CD8-positive, alpha-beta T cell (primary cell): ENCODE measurements at places on chromosomes 1 and 21.
A peak's percentile ranks its signal among the peaks of the same experiment; 100 is the strongest.

DNA sequence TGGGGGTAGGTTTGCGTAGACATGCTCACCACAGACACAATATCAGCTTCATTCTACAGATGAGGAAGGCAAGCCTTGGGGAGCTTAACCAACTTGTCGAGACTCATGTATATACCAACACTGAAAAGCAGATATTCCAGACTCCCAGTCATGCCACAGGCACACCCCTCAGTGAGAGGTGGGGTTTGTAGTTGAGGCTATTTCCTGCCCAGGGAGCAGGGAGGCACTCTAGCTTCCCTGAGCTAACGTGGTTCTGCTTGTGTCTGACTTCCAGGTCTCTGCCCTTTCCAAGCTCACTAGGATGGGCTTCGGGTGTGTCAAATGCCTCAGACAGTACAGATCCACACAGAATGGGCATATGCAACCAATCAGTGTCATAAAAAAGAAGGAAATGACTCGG lies 122.3 kb upstream of the RUNX1 start:
- DNase-seq, result no peak

GRCh38 chr1:38050397-38051078 lies 3.9 kb upstream of the POU3F1 start:
- DNase-seq, result no peak

DNA sequence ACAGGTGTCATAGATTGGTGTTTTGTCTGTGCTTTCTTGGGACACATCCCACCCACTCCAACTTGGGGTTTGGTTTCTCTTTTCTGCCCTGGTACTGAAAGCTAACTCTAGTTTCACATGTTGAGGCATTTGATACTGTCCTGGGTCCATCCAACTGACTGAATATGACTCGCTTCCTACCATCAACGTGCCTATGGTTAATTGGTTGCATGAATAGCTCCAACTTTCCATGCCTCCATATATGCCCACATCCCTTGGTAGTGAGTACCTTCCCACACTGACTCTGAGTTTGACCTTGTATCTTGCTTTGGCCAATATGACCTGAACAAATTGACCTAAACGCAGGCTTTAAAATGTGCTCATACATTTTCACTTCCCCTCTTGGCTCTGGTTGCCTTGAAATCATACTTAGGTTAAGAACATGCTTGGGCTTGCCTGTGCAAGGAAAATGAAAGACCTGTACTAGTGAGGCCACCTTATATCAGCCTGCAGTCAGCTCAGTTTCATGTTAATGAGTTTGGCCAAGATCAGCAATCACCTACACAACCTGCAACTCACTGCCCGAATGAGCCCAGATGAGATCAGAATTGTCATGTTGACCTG lies 81.0 kb upstream of the KCNK2 start:
- no peak for DNase-seq

- peak; percentile 60 for DNase-seq
Measured at GRCh38 chr1:15696956-15697521, 12.9 kb downstream of the PLEKHM2 start.

- DNase-seq, result no peak
Measured at GRCh38 chr1:172324761-172325160, 95.7 kb upstream of the C1orf105 start.

DNA sequence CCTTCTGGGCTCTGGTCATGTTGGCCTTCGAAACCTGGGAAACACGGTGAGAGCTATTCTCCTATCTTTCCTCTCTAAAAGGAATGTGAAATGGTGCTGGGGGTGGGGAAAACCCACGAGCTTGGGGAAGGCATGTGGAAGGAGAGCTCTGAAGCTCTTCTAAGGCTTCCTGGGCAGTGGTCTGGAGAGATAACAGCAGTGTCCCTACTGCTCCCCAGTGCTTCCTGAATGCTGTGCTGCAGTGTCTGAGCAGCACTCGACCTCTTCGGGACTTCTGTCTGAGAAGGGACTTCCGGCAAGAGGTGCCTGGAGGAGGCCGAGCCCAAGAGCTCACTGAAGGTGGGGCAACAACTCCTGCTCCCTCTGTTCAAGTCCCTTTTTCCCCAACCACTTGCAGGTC lies 2.8 kb downstream of the USP21 start:
- DNase-seq, result no peak

DNA sequence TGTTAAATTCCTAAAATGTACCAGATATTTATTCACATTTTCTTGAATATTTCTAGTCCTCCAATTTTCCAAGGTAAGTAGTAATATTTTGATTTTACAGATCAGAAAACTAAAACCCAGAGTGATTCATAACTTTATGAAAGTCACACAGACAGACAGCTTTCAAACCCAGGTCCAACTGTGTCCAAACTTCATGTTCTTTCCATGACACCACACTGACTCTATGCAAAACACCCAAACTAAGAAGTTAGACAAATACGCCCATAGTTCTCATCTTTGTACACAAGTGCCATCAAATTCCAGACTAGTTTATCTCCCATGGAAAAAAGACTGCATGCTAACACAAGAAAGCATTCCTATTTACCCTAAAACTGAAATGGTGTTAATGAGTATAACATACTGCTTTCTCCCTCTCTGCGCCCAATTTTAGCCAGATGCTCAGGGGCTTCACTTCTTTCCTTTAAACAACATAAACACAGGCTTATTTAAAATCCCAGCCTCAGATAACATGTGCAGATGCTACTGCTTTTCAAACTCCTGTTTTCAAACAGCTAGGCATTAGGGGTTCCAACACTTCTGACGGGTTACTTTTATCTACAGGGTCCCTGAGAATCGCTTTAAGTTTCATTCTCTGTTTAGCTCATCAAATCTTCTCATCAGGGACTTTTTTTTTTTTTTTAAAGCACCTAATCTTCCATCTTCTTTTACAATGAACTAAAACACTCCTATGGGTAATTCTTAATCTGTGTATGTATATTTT lies 44.6 kb downstream of the WASF2 start:
- no peak for DNase-seq

DNA sequence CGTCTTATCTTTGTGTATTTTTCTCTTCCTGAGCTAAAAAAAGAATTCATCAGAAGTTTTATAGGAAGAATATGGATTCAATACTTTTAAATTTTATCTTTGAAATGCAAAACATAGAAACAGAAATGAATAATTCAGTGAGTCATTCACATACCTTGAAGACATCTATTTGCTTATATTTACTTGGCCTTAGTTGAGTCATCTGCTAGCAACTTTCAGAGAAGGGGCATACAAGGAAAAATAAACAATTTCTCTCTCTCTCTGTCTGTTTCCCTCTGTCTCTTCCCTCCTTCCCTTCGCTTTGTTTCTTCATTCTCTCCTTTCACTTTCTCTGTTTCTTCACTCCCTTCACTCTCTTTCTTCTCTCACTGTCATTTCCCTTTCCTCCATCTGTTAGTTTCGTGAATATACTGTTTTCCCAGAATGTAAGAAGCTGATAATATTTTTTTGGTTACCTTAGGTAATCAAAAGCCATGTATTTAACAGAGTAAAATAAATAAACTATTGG lies 477.2 kb downstream of the BRINP3 start:
- no peak for DNase-seq

DNA sequence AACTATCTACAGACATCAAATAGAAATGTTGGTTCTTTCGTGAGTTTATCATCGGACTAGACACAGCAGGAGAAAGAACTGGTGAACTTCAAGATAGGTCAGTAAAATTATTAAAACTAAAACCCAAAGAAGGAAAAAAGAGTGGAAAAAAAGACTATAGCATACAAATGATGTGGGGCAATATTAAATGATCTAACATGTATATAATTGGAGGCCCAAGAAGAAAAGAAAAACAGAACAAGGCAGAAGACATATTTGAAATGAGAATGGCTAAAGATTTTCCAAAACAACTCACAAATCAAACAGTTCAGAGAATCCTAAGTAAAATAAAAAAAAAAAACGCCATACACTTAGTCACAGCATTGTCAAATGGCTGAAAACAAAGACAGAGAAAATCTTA lies 101.8 kb downstream of the PCNX2 start:
- no peak for DNase-seq

DNA sequence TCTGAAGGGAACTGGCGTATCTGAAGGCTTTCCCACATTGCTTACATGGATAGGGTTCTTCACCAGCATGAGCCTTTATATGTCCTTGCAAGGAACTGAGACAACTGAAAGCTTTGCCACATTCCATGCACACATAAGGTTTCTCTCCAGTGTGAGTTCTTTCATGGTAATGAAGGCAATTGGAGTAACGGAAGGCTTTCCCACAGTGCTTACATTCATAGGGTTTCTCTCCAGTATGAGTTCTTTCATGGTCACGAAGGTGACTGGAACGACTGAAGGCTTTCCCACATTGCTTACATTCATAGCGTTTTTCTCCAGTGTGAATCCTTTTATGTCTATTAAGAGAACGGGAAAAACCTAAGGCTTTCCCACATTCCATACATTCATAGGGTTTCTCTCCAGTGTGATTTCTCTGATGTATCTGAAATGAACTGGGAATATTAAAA lies 15.0 kb downstream of the ZNF124 start:
- no peak for DNase-seq

DNA sequence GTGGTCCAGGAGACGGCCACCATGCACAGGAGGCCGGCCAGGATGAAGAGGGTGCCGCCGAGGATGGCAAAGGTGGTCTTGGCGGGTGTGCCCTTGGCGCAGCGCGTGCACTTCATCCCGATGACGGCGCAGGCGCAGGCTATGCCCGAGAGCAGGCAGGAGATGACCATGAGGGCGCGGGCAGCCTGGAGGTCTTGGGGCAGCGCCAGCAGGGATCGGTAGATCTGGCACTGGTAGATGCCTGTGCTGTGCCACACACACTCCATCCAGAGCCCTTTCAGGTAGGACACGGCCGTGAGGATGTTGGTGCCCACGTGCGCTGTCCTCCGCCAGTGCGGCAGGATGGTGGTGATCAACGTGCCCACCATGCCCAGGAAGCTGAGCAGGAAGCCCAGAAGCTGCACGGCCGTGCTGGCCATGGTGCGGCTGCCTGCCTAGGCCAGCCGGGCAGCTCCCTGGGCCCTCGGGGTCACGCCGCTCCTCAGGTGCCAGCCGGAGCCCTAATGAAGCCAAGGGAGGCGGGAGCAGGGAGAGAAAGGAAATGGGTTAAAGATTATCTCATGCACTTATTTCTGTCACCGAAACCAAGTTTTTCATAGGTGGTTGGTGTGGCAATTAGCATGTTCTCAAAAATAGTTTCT lies 18.5 kb downstream of the CLDN14 start:
- no peak for DNase-seq

GRCh38 chr1:30064547-30064946 lies 658.8 kb downstream of the MATN1 start:
- no peak for DNase-seq

DNA sequence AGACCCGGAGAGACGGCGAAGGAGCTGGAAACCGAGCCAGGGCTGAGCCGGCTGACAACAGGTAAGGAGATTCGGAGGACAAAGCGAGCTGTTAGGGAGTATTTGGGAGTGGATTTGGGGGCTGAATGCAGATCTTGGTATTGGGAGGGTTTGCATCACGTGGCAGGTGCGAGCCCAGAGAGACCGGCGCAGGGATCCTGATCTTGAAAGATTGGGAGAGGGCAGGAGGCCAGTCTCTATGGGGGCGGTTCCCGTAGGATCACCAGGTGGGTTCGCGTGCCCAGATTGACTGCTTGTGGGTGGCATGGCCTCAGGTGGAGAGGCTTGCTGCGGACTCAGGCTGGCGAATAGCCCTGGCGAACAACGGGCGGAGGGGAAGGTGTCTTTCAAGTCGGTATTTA lies 204 bp downstream of the CIART start:
- DNase-seq, result no peak

DNA sequence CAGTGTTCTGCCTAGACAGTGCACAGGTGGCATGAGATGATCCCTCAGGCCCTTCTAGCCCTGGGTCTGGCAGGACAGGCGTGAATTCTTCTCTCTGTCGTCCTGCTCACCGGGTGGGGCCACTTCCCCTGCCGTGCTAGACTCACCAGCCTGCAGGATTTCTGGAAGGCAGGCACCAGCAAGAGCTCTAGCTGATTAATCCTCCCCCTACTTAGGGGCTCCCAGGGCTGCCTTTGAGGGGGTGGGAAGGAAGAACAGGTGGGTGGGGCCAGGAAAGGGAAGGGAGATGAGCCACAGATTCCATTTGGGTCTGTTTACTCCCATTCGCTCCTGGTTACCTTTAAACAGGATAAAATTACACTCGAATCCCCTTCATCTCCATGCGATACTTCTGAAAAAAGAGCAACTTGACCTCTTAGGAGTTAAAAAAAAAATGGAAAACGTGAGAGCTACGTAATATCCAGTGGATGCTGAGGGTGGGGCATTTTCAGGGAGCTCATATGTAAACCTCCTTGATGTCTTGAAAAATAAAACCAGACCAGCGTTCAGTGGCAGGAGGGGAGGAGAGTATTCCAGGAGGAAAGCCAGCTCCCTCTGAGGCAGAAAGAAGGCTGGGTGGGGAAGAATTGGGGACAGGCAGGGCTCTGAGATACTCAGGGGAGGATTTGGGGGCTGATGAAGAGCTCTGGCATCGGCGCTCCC lies 665.5 kb downstream of the PTPRU start:
- DNase-seq, result no peak

- no peak for DNase-seq
Measured at GRCh38 chr1:55959136-55959548, 620.2 kb downstream of the PLPP3 start.

DNA sequence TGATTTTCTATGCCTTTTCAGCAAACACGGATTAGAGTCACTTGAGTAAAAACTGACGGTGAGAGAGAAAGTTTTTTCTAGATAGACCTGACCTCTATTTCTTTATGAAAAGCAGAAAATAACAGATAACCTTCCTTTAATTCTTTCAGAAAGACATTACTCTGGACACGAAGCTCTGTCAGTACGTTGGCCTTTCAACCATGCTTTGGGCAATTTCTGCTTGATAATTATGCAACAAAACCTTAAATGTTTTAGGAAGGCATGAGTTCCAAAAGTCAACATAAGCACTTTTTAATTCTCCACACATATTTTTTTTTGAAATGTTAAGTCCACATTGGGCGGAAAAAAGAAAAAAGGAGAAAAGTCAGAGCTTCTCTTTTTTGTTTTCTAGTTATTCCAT lies 137.8 kb downstream of the AKT3 start:
- no peak for DNase-seq

GRCh38 chr1:89945852-89946476 lies 48.9 kb upstream of the ZNF326 start:
- DNase-seq, result no peak

- DNase-seq, result no peak
Measured at GRCh38 chr1:70200065-70200464, 5.3 kb downstream of the LRRC40 start.

DNA sequence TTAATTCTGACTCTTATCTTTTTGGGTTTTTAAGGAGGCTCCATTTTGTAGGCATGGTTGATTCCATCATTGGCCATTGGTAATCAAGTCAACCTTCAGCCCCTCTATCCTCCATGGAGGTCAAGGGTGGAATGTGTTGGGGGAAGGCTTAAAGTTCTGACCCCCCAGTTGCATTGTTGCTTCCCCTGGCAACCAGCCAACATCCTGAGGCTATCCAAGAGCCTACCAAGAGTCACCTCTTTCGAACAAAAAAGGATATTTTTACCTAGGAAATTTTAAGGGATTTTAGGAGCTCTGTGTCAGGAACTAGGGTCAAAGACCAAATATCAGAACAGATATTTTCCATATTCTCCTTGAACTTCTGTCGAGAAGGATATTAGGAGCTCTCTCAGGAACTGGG lies 251.8 kb downstream of the RYR2 start:
- no peak for DNase-seq

- no peak for DNase-seq
Measured at GRCh38 chr1:207628776-207629175, 16.2 kb upstream of the CR1L start.
